Activated CD8-positive, alpha-beta memory T cell treated with anti-CD3 and anti-CD28 coated beads for 48 hours (primary cell): ENCODE measurements at places on chromosomes 3 and 15.

GRCh38 chr3:72320955-72321303, 527.3 kb downstream of the SHQ1 start:
- no peak for DNase-seq

DNA sequence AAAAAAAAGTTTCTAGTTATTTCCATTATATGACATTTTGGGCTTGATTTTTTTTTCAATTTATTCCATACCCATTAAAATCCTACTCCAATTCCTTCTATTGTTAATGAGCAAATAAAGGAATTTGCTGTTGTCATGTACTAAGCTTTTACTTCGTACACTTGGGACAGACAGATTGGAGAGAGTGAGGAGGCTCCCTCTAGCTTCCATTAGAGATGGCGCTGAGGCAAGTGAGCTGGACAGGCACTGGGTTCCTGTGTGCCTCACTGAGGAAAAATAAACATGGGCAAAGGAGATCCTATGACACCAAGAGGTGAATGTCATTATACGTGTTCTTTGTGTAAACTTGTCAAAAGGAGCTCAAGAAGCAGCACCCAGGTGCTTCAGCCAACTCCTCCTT, 441.1 kb upstream of the MDFIC2 start:
- DNase-seq, result no peak

GRCh38 chr3:52321481-52321880, 5.4 kb downstream of the DNAH1 start:
- no peak for DNase-seq

GRCh38 chr15:70098153-70098460, 390 bp upstream of the TLE3 start:
- DNase-seq, result no peak

DNA sequence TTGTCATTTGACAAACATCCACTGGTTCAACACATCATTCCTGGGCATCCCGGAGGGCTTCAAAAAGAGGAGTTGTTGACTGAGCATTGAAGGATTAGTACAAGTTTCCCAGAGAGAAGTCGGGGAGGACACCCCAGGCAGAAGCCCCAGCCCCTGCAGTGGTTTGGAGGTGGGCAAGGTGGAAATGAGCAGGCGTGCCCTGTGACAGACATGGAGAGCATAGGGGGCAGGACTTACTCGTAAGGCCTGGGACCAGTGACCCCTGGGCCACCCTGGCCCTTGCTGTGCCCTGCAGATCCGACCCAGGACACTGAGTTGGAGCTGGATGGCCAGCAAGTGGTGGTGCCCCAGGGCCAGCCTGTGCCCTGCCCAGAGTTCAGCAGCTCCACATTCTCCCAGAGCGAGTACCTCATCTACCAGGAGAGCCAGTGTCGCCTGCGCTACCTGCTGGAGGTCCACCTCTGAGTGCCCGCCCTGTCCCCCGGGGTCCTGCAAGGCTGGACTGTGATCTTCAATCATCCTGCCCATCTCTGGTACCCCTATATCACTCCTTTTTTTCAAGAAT, 5.9 kb downstream of the PARP3 start:
- DNase-seq, result no peak

DNA sequence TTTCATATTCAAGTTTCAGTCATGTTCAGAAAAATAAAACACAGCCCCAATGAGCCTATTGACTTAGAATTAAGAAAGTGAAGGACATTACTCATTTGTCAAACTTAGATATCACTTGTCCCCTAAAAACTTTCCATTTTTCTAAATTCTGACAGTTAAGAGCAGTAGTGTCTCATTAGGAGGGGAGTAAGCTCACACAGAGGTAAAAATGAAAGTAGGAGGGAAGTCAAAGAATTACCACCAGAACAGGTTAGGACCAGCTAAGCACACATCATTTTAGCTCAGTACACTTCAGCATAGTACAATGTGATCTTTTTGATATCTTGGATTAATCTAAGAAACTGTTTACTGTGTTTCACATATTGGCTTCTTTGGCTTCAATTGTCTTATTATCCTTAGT, 64.3 kb downstream of the OSTN start:
- no peak for DNase-seq

DNA sequence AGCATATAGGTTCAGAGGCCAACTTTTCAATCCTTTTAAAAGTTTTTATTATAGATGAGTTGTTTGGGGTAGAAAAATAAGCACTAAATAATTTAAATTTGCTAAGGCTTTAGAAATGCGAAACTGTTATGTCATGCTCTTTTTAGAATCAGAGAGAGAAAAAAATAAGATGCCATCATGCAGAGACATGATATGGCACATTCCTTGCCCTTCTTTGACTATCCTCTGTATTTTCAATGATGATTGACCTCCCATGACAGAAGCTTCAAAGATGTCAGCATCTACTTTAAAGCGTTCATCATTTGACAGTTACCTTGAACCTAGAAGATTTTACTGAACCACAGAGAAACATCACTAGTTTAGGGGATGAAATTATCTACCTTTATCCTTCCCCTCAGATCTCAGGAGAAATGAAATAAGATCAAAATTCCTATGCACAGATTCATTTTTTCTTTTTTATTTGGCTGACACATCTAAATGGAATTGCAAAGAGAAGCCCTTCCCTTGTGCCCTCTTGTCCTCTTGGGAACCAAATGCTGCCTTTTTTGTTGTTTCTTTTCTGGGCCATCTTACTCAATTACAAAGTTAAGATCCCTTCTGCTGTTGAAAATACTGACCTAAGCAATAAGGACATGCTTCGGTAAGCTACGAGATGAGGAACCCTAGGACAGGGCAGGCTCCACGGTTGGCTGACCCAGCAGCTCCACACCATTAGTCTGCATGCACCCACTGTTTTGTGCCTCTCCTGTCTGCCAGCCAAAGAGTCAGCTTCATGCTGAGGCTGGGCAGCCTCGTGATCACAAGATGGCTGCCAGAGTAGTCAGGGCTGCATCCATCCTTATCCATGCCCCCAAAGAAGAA, 289.7 kb upstream of the TPM1 start:
- DNase-seq, result no peak

DNA sequence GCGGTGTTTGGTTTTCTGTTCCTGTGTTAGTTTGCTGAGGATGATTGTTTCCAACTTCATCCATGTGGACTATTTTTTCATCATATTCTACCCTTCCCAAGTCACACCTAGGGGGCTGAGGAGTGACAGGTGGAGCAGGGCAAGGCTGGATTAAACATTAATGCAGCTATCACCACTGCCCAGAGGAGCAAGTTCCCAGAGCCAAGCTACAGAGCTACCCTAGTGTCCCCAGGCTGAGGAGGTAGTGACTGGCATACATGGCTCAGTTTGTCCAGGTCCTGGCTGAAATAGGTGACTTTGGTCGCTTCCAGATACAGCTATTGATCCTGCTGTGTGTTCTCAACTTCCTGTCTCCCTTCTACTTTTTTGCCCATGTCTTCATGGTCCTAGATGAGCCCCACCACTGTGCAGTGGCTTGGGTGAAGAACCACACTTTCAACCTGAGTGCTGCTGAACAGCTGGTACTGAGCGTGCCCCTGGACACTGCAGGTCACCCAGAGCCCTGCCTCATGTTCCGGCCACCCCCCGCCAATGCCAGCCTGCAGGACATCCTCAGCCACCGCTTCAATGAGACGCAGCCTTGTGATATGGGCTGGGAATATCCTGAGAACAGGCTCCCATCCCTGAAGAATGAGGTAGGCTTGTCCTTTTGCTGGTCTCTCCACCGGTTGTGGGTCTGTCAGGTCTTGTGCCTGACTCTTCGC, at the start of gene SLC22A13:
TSS of gene SLC22A13 (plus strand) at position 209 of the 704 bp plus-strand sequence. CDS start at position 258, 49 bp downstream.
- no peak for DNase-seq

DNA sequence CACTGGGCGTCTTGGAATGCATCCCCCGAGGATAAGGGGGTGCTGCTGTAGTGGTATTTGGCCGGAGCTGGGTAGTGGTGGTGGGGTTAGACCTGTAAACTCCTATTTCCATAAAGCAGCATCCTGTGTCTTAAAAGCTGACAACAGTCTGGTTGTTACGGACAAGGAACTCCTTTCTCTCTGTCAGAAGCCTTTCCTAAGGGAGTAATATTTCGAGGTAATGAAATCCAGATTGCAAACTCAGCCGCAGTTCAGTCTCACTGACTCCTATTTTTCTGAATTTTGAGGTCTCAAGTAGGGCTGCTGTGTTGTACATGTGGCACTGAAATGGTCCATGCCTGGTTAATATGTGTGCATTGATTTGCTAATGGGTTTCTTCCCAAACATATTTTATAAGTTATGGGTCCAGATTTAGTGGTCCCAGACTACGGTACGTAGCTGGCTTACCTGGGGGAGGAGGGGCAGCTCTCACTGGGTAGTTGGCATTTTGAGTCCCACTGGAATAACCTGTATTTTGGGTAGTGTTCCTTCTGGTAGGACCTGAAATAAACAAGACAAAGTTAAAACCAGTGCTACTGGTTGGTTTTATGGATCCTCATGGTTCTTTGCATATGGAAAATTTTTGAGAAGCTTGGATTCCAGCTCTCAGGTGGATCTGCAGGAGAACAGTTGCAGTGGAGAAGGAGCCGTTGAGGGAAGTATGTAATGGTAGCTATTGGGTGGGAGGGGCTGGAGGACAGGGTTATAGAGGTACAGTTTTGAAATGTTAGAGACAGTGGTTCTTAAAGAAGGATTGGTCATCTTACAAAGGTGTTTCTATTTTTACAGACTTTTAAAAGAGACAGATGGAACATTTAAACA, 48.6 kb upstream of the LDHAL6B start:
- DNase-seq, result no peak

DNA sequence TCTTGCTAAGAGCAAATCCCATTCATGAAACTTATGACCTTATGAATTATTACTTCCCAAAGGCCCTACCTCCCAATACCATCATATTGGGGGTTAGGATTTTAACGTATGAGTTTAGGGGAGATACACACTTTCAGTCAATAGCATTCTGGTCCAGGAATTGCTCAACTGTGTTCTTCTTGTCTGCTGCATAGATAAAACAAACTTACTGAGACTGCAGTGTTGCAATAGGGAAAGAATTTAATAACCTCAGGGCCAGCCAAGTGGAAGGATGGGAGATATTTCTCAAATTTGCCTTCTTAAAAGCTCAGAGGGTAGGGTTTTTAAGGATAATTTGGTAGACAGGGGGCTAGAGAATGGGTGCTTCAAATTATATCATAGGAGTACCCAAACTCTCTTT, 625.8 kb downstream of the OTOL1 start:
- no peak for DNase-seq

- DNase-seq, result no peak
Observed at GRCh38 chr3:136835813-136836510, 17.0 kb downstream of the SLC35G2 start.

- DNase-seq, result no peak
Observed at GRCh38 chr15:70618929-70619328, 144.4 kb downstream of the UACA start.

DNA sequence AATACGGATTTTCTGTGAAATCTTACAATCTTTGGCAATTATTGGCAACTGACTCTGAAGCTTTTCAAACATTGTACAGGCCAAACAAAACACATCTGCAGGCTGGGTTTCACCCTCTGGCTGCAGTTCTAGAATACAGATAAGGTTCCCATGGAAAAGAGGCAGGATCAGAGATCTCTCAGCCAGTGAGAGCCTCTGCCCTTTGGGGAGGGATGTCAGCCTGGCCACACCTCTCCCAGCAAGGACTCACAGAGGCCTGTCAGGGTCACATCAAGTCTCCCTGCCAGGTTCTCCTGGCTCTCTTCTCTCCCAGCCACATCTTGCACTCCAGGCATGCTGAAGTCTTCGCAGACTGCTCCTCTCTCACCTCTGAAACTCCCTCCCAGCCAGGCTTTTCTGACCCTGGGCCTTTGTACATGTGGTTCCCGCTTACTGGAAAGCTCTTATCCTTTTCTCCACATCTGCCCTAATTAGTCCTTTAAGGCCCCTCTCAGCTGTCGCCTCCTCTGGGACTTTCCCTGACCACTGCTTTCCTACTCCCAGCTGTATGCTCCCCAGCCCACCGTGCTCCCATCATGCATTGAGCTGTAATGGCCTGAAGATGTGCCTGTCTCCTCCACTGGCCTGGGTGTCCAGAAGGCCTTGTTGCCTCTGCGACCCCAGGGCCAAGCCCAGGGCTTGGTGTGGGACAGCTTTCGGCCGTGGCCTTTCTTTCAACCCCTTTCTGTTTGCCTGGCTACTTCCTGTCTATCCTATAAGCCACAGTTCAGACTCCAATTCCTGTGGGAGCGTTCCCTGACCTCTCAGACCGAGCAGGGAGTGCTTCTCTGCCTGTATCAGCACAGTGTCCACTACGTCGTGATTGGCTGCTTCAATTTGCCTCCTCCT, 4.3 kb downstream of the RBP1 start:
- no peak for DNase-seq

DNA sequence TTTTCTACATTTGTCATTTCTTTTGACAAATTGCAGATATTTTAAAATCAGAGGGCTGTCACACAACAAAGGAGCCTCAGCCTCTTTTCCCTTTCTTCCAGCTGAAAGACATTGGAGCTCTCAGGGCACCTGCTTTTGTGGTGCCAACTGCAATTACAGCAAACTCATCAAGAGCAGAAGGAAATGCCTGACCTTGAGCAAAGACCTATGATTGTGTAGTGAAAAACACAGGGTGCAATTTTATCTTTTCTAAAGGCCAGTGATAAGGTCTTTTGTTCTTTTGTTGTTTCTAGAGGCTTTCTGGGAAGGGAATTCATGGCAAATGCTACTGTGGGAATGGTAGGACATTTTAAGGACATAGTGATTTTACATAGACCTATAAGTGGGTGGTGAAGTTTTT, 214.3 kb downstream of the OXSM start:
- DNase-seq, result no peak

- DNase-seq, result no peak
Observed at GRCh38 chr3:126003447-126004190, 34.6 kb downstream of the ROPN1B start.

- no peak for DNase-seq
Observed at GRCh38 chr3:177565981-177566380, 368.7 kb upstream of the TBL1XR1 start.

- no peak for DNase-seq
Observed at GRCh38 chr3:377158-377561, 180.6 kb downstream of the CHL1 start.

GRCh38 chr3:107241217-107241616, 136.0 kb upstream of the CCDC54 start:
- no peak for DNase-seq

DNA sequence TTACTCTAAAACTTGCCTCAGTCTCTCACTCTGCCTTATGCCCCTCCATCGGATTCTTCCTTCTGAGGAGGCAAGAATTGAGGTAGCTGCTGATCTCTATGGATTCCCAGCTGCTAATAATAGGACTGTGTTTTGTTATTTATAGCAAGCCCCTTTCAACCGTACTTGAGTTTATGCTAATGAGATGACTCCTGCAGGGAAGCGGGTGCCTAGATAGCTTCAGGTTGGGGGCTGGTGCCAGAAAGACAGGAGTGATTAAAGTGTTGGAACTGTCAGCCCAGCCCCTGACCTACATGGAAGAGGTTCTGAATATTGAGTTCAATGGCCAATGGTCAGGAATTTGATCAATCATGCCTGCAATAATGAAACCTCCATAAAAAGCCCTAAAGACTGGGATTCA, 21.8 kb upstream of the LIMD1 start:
- no peak for DNase-seq

- DNase-seq, result no peak
Observed at GRCh38 chr3:64365877-64366276, 140.6 kb upstream of the PRICKLE2 start.

- DNase-seq, result no peak
Observed at GRCh38 chr3:185332026-185332735, 30.8 kb upstream of the MAP3K13 start.
